ENCODE measurements at places on chromosomes 12 and 14. TPM values are rescaled to one million over a fixed set of nuclear protein-coding genes. Genes with fewer than 3 reads are reported as not detected.
A peak's percentile ranks its signal among the peaks of the same experiment; 100 is the strongest.

DNA sequence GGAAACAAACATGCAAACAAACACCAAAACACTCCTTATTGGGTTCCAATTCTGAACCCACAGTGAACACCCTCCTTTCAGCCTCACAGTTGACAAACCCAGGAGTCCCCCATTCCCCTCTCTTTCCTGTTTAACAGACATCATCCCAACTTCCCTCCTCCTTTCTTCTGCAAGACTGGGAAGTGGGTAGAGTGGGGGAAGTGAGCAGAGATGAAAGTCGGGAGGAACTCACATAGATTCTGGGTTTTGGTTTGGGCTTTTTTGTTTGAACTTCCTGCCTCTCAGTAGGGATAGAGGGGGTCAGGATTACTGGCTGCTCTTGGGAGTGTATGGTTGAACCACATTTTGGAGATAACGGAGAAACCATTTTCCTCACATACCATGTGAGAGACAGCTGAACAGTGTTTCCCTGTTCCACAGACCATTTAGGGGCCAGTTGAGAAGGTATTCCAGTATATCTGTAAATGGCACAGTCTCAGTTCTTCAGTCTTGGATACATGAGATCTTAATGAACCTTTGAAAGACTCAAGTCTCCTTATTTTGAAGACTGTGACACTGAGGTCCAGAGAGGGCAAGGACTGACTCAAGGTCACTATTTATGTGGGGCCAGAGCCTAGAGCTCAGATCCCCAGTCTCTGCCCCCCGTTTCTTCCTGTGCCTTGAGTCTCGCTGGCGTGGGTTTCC lies 3.9 kb upstream of the GPR84 start:
- DNase-seq = no peak

ADAMTS20 gene
- not detected for total RNA-seq

DNA sequence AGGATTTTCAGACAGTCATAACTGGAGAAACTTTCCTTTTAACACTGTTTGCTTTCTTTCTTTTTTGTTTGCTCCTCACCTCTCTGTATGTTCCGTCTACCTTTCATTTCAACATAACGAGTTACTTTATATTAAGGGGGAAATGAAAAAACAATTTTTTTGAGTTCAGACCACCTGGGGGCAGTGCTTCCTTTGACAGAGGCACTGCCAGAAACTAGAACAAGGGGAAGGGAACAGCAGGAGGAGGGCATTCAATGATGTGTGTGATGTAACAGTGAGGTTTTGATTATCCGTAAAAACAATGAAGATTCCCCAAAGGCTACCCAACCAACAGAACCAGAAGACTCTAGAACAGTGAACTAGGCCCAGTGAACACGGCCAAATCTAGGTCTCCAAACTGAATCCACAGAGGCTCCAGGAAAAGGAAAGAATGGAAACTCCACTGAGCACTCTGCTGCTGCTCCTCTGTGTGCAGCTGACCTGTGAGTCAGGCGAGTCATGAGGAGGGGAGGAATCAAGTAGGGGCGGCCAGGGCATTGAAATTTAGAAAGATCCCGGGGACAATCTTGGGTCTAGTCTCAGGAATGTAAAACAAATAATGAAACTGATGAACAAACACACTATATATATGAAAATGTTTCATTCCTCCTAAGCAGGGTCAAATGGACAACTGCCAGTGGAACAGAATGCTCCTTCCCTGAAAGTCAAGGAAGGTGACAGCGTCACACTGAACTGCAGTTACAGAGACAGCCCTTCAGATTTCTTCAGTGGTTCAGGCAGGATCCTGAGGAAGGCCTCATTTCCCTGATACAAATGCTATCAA lies 323.5 kb downstream of the DAD1 start:
- no peak for DNase-seq

DNA sequence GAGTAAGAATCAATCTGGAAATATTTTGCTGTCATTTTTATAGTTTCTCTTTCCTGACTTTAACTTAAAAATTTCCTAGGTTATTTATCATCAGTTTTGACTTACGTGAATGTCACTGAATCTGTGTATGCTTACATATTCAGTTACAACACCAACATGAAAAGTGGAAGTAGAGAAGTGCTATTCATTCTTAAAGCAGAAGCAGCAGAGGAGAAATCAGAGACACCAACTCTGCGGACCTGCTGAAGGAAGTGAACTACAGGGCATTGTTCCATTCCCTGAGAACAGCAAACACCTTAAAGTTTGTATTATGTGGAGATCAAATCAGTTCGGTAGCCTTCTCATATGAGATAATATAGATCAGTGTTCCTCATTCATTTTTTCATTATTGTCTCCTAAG lies 34.1 kb downstream of the RAD51B start:
- no peak for DNase-seq

GRCh38 chr12:31645924-31646323 lies 13.6 kb upstream of the ETFBKMT start:
- no peak for DNase-seq

DRAM1 gene
- total RNA-seq = 4.8 TPM

GRCh38 chr14:67622675-67623074 lies 3.0 kb downstream of the ARG2 start:
- DNase-seq = peak; percentile 84

DNA sequence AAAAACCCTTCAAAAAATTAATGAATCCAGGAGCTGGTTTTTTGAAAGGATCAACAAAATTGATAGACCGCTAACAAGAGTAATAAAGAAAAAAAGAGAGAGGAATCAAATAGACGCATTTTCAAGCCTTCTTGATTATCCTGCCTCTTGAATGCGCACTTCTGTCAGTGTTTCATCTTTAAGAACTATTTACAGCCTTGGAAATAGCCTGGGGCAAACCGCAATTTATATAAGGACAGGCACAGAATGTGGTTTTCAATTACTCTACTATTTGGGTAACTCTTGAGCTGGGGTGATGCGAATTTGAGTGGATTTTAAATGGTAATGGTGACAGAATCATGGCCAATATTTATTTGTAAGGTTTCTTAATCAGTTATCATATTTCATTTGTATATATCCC lies 179.1 kb upstream of the OTX2 start:
- DNase-seq = no peak

OR4E2 gene
- not detected for total RNA-seq

KIF5A gene
- total RNA-seq = 1.9 TPM

- no peak for DNase-seq
These were observed 90.2 kb downstream of the KDM2B start for GRCh38 chr12:121490401-121491281.

C12orf50 gene
- not detected for total RNA-seq

RFX4 gene
- not detected for total RNA-seq

GRCh38 chr14:61519735-61520134 lies 175.6 kb upstream of the HIF1A start:
- no peak for DNase-seq

SYCP3 gene
- total RNA-seq = 0.20 TPM

GALNT9 gene
- total RNA-seq = not detected

CCDC177 gene
- not detected for total RNA-seq

RNF212B gene
- total RNA-seq = not detected

- DNase-seq = no peak
These were observed 76.7 kb upstream of the ELK3 start for GRCh38 chr12:96117460-96117859.

NPAS3 gene
- total RNA-seq = 0.48 TPM

- DNase-seq = no peak
These were observed 240.4 kb upstream of the DCN start for GRCh38 chr12:91422811-91423692.

CLEC1A gene
- total RNA-seq = 0.12 TPM

DNA sequence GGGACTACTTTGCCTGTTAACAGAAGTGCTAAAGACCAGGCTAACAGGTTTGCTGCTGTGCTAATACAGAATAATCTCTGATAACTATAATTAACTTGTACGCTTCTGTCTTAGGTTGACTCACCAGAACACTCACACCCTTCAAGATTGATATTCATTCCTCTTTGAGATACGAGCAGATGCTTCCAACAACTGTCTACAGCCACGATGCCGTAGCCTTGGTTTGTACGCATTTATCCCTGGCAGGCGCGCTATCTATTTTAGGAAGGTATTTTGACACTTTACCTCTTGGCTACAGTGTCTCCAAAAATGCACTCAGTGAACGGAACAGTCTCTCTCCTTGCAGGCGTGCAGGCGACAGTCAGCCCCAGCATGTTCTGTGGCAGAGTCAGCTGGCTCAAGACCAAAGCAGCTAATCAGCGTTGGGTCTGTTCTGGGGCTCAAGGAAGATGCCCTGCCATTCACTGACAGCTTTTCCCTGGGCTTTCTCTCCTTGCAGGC lies 146.4 kb upstream of the PRICKLE1 start:
- DNase-seq = no peak

Measured in RPMI7951 (cell line).